ENCODE measurements at places on chromosomes 5 and 9.
A peak's percentile ranks its signal among the peaks of the same experiment; 100 is the strongest.

DNA sequence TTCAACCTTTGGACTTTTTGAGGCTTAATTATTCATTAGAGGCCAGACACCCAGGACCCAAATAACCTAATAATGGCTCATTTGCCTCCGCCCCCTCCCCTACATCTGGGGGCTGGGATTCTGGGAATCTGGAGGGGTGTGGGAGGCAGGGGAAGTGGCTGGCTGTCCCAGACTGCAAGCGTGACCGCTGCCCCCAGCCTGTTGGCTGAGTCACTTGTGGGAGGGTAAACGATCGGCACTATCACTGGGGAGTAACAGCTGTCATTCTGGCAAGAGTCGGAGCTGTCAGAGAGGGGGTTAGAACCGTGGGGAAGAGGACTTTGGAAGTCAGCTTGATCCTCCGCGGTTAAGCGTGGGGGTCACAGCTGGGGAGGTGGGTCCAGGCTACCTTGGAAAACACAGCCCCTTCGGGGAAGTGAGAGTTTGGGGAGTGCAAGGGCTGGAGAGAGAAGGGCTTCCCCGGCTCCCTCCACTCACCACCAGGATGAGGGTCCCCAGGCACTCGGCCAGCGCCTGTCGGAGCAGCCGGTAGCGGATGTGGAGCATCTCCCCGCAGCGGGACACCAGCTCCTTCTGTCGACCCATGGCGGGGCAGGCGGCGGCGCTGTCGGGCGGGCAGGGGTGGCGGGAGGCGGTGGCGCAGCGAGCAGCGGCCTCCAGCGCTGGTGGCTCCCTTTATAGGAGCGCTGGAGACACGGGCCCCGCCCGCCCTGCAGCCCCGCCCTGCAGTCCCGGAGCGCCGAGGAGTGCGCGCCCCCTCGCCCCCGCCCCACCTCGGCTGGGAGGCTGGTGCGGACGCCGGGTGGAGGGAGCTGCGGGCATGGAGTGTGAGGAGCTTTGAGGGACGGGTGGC lies at the start of gene AQP3:
TSS of gene AQP3 (minus strand) at position 648 of the 853 bp plus-strand sequence. CDS start at position 585, 63 bp downstream.
- peak; percentile 68 for DNase-seq

- no peak for DNase-seq
These were observed 31.2 kb upstream of the AFAP1L1 start for GRCh38 chr5:149240354-149240998.

DNA sequence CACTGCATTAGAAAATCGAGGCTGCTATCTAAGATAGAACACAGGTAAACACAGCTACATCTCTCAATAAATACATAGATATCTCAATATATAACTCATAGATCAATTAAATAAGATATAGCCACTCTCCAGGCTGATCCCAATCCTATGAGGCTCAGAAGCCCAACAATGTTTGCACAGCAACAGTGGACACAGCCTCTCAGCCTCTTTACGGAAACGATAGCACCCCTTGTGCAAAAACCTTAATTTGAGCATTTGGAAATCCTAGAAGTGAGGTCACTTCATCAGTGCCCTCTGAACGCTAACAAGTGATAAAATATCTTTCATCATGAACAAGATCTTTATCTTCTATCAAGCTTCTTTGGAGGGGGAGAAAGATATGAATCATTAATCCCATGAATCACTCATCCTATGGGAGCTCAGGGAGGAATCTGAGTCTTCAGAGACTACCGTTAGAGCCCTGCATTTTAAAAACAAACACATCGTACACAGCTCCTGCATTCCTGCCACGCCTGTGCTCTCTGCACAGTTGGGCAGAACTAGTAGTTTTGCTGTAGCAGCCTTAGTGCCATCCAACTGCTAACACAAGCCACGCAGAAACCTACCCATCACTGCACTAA lies 71.4 kb downstream of the MED27 start:
- DNase-seq = peak; percentile 84

DNA sequence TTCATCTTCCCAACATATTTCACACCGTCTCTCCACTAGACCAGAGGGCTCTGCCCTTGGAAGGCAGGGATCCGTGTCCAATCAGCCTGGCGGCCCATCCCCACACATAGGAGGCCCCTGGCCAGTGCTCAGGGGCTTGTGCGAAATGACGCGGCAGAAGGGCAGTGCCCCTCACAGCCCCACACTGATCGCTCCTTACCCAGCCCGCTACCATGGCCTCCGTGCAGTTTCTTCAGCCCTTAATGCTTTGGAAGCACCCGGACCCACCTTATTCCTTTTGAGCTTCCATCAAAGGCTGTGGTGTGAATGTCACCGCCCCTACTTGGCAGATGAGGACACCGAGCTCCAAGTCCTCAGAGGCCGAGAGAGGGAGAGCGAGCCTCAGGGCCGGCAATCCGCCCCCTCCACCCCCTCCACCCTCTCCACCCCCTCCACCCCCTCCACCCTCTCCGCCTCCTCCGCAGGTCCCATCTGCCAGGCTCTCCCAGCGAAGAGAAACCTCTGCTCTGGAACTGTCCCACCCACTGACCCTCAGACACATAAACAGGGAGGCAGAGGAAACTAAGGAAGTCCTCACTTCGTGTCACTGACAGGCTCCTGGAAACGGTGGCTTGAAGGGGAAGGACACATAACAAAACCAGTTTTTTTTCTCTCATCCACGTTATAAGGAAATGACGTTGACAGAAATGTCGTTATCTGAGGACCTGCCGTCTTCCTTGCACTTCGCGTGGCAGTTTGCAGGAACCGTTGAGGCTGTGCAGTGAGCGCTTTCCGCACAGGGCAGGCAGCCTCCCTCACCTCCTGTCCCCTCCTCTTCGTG lies 13.9 kb downstream of the QSOX2 start:
- DNase-seq = no peak

DNA sequence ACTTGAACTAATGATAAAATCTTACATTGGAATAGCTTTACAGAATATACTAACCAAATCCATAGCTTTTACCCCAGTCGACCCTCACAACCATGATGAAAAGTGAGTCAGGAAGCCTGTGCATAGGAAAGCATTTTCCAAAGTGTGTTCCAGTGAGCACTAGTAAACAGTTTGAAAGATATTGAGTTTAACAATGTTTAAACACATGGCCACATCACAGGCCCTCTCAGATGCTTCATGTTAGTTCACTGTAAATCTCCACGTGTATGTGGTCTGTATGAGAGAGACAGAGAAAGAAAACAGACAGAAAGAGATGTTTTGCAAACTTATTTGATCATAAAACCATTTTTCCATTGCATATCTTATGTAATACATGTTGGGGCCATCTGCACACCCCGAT lies 27.0 kb downstream of the PRUNE2 start:
- DNase-seq = no peak

GRCh38 chr9:16884952-16885513 lies 14.6 kb upstream of the BNC2 start:
- peak; percentile 55 for DNase-seq

DNA sequence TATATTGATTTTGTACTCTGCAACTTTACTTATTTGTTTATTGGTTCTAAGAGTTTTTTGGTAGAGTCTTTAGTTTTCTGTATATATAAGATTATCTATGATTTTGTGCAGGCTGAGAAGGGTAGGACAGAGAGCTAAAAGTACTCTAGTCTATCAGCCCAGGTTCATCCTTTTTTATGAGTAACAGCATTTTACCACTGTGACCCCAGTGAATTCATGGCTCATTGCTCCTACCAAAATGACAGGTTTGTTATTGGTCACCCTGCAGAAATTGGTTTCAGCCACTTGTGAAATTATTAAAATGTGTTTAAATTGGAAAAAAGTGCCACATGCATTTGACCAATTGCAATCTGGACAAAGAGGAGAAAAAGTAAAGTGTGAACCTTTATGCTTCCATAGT lies 421.4 kb upstream of the DAB2 start:
- DNase-seq = no peak

DNA sequence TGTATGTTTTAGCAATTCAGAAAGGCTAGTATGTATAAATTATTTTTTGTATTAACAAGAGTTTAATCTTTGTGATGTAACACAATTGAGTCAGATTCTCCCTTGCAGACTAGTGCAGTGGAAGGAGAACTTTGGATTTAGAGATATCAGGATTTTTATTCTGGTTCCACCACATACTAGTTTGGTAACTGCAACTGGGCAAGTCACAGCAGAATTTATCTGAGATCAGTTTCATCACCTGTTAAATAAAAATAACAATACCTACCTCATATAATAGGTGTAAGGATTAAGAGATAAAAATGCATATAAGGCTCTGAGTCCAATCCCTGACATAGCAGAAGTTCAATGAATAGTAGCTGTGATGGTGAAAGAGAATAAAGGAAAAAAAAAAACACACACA lies 34.0 kb upstream of the ZNF462 start:
- no peak for DNase-seq

GRCh38 chr9:75128535-75128934 lies 40.2 kb downstream of the OSTF1 start:
- DNase-seq = no peak

- DNase-seq = no peak
These were observed 908.2 kb upstream of the CDH10 start for GRCh38 chr5:25552871-25553481.

GRCh38 chr9:102309379-102309778 lies 570.9 kb upstream of the GRIN3A start:
- DNase-seq = no peak

DNA sequence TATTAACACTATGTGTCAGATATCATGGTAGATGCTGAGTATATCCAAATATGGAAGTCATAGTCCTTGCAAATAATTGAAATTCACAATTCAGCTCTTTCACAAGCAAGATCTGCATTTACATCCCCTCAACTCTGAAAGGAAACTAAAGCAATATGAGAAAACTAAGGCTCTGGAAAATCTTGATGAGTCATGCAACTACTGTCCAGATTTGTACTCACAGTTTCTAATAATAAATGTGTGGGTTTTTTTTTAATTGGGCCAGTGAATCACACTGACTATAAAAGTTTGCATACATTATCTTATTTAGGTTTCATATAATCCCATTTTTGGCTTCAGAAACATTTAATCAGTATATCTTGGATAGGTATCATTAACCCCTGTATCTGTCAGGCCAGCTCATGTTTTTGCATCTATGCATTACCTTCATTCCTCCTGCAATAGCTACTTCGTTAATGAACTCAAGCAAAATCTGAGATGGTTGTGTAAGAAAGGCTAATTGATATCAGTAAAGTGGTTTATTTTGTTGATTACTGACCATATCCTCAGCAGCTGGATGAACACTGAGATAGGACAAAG lies 58.7 kb upstream of the PRR16 start:
- DNase-seq = peak; percentile 96

DNA sequence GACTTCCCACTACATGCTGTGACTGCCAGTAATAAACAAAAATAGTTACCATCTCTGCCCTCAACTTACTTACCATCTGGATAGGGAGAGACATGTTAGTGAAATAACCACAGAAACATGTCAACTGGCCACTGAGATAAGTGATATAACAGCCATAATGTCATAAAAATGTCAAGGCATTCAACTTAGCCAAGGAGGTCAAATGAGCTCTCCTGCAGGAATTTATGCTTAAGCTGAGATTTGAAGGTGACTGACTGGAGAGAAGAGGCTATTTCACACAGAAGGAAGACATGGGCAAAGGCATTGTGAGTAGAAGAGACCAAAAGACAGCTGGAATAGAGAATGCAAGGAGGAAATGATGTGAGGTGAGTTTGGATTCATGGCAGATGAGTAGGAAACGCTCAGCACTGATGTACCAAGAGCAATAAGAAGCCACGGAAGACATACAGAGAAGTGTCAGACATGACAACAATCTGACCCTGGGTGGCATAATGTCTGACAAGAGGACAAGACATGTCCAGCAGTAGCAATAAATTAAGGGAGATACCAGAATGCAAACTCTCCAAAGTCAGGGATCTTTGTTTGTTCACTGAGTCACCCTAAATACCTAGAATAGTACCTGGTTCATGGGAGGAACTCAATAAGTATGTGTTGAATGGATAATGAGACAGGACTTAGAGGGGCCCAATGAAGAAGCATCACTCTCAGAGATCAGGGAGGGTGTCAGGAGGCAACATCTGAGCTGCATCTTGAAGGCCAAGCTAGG lies 318.8 kb downstream of the ACTL7B start:
- DNase-seq = peak; percentile 36

DNA sequence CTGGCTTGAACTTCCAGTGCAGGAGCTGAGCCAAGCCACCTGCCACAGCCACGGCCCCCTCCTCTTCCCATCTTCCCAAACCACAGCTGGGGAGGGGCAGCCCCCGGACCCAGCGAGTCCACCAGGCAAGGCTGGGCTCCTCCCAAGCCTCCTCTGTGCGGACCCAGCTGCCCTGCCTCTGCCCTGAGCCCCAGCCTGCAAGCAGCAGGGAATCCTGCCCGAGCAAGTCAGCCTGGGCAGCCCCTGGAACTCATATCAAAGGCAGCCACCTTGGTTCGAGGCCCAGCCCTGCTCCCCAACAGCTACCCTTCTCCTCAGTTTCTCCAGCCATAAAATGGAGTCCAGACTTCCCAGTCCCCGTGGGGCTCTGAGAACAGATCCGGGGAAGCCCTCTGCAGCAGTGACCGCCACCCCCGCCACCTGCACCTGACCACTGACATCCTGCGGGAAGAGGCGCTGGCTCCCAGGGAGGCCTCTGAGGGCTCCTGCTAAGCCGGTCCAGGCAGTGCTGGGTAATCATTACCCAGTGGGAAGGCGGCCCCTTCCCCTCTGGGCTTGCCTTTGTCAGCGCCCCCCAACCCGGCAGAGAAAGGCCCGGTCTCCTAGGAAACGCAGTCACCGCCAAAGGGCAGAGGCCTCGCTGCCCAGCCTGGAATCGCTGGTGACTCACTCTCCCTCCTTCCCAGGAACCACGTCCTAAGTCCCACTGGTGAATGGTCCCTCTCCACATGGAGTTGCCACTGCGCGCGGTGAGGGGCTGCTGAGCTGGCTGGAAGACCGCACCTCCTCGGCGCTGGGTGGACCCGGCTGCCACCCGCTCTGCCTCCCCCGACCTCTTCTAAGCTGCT lies 1.5 kb downstream of the VAV2 start:
- DNase-seq = peak; percentile 60

- DNase-seq = peak; percentile 68
These were observed 195.4 kb downstream of the MPDZ start for GRCh38 chr9:13083963-13084528.

DNA sequence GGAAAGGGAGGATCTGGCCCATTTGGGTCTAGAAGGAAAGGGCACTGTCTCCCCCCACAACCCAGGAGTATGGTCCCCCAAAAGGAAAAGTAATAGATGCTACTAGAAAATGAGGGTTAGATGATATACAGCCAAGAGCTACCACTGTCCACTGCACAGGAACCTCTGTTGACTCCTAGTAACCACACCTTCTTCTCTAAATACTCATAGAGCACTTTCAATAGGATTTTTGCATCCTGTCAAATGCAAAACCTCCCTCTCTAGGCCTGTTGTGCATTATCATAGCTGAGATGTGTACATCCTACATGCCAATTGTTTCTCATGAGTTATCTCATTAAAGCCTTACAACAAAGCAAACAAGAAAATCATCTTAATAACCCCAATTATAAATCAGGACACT lies 66.8 kb downstream of the THBS4 start:
- DNase-seq = no peak

GRCh38 chr5:111251921-111252320 lies 27.7 kb downstream of the CAMK4 start:
- DNase-seq = no peak

DNA sequence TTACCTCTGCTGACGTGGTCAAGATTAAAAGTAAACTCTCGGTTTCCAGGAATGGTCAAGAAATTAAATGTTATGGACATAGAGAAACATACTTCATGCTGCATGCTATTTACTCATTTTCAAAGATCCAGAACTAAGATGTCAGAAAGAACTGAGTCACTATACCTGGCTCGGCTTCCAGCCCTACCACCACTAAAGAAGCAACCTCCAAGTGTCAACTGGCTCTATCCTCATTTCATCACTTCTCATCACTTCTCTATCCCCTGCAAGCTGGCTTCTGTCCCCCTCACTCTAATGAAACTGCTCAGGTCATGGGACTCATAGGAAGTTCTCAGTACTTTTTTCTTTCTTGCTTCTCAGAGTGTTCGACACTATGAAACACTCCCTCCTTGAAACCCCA lies 116.2 kb downstream of the CDK5RAP2 start:
- DNase-seq = no peak

Measured in fibroblast of skin of right biceps (primary cell).